ENCODE measurements at places on chromosomes 4 and X.

GRCh38 chrX:139691493-139691842, 16.5 kb downstream of the MCF2 start:
- no peak for DNase-seq

- DNase-seq: no peak
Measured at GRCh38 chr4:3077796-3078195, 3.3 kb downstream of the HTT start.

GRCh38 chr4:21768349-21769310, 179.9 kb downstream of the KCNIP4 start:
- DNase-seq: no peak

- no peak for DNase-seq
Measured at GRCh38 chr4:140156529-140157171, 2.7 kb upstream of the MAML3 start.

DNA sequence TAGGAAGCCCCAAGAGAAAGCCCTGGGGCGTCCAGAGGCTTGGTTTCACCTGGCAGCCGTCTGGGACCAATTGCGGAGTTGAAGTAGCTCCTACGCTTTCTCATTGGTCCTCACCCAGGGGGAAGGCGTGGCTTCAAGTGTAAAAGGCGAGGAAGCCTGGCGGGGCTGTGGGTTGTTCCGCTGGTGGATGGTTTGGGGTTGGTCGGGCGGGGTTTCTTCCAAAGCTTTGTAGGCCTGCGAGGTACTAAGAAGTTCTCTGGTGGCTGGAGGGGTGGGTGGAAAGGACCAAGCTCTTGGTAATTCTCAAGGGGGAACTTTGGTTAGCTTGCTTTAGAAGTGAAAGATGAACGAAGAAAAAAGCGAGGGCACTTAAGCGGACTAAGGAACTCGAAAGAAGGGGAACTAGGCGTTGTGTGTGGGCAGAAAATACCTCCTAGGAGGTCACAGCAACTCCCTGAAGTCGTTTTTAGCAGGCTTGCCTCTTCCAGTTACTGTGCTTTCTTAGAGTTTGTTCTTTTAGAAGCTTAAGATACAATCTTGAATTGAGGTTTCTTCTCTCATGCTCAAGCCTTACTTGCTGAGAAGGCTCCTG, 36.6 kb downstream of the CCNG2 start:
- peak; percentile 8 for DNase-seq

DNA sequence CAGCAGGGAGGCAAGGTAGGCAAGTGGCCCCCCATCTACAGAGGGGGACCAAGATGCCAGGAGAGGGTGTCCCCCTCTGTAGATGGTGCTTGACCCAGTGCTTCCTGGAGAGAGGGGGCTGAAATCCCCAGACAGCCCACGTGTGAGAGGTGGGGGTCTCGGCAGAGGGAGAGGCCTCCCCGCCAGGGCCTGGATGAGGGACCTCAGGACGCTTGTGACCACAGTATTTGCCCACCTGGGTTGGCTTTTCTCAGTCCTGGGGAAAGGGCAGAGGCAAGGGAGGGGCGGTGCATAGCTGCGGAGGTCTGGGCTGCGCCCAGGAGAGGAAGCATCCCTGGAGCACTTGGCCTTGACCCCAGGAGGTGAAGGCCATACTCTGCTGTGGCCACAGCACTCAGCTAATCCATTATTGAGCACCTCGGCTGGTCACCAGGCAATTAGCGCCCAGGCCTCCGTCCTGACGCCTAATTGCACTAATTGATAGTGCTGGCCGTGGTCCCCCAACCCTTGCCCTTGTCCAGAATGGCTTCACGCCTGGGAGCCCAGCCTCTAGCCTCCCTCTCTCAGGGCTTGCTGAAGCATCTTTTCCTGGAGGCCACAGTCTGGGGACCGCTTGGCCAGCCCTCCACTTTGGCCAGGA, 30.7 kb downstream of the HMX1 start:
- DNase-seq: no peak

- no peak for DNase-seq
Measured at GRCh38 chrX:11190745-11191510, 79.8 kb downstream of the HCCS start.

GRCh38 chr4:152956650-152957436, 20.7 kb downstream of the FHDC1 start:
- no peak for DNase-seq

GRCh38 chr4:11931266-11931820, 502.6 kb upstream of the HS3ST1 start:
- no peak for DNase-seq

DNA sequence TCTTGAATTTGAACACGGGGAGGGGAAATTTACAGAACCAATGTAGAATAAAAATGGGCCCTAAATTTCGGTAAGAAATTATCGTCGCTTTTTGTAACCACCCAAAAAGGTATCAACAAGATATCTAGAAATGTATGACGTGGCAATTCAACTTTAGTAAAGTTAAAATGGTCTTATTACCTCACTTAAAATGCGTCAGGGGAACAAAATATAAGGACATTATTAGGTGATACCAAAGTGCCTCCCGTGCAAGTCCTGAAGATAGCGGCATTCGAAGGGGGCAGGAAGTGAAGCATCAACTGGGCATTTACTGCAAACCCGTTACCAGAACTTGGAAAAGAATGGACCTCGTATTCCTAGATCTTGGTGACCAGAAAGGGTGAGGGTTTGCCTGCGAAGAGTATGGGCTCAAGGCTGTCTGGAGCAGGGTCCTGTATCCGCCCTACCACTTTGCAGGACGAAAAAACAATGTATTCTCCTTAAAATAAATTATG, 980 bp downstream of the AP1S2 start:
- DNase-seq: no peak

GRCh38 chr4:166012129-166013030, 139.3 kb downstream of the TLL1 start:
- no peak for DNase-seq

DNA sequence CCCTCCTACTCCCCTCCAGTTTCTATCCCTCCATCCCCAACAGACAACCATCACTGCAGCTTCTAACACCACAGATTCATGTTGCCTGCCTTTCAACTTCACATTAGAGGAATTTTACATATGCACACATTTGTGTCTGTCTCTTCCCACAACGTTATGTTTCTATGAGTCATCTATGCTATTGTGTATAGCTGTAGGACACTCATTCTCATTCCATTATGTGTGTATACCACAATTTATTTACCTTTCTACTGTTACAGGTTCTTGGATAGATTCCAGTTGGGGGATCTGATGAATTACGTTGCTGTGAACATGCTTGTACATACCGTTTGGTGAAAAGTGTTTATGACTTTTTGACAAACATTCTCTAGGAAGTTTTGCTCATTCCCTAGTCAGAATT, 58.8 kb upstream of the TRPC3 start:
- no peak for DNase-seq

DNA sequence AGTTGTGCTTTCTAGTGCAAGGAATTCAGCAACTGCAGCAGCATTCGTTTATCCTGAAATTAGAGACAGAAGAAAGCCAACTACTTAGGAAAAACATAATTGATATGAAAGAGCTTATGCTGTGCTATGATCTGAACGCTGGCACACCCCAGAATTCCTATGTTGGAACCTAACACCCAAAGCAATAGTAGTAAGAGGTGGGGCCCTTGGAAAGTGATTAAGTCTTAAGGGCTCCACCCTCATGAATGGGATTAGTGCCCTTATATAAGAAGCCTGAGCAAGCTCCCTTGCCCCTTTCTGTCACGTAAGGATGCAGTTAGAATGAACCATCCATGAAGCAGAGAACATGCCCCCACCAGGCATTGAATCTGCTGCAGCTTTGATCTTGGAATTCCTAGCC, 5.4 kb upstream of the LSM6 start:
- DNase-seq: no peak

- no peak for DNase-seq
Measured at GRCh38 chr4:121784401-121784800, 16.7 kb upstream of the EXOSC9 start.

DNA sequence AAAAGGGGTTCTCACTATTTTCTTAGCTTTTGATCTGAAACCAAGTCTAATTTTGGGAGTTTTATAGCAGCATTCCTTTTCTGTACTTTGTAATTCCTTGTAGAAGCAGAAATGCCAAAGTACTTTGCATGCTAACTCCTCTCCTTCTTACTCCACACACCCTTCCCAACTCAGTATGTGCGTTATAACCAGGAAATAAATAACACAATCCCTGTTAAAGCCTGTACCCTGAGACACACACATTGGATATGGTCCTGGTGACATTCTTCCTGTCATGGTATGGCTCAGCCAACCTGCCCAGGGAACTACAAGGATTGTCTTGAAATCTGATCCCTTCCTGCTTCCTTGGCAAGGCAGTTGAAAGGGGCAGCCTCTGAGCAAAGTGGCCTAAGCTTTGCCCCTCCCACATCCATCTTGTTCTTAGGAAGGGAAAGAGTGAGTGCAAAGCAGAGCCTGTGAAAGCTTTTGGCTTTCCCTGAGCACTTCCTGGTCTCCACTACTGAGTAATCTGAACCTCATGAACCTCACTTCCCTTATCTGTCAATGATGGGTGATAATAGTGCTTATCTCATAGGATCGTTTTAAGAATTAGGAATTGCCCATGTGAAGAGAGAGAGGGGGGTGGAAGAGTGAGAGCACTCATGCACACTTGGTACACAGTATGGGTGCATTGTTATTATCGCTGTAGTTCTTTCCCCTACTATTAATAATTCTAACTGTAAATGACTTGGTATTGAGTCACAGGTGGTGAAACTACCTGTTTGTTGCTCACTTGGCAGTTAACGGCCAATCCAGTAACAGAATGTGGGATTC, 109.3 kb downstream of the AFF2 start:
- DNase-seq: no peak

GRCh38 chrX:109841257-109841656, 108.2 kb upstream of the ACSL4 start:
- DNase-seq: no peak
